ENCODE measurements at places on chromosomes 12 and 14.

GRCh38 chr12:131637986-131638385 is 72.9 kb upstream of the SFSWAP start:
- no peak for DNase-seq

- no peak for DNase-seq
Observed at GRCh38 chr12:15151161-15152091, 69.8 kb downstream of the RERG start.

- DNase-seq = no peak
Observed at GRCh38 chr12:62900686-62901272, 34.2 kb downstream of the PPM1H start.

DNA sequence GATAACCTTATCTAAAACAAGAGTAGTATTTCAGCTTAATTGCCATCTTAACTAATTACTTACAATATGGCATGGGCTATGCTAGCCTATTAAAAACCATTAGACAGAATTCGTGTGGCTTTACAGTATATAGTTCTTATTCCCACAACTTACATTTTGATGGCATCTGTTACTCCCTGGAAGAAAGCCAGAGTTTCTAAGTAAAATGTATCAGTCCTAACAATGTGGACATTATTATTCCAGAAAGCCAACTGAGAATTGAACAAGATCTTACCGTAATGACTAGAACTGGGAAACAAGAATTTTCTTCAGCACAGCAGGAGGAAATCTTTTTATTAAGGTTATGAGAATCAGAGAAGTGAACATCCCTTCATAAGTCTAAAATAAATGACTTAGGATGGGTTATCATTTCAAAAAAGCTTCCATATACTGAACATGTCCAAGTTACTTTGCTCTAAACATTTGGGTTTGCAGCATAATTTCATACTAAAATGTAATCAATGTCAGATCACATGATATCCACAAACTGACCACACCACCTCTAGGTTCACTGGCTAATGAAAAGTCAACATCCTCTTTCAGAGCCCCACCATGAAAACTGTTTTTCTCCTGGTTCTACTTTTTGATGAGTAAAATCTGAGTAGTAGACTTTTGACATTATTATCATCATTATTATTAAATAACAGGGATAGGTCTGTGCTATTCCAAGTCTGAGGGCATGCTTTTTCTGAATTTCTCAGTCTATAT is 179.7 kb downstream of the SSPN start:
- DNase-seq = no peak

DNA sequence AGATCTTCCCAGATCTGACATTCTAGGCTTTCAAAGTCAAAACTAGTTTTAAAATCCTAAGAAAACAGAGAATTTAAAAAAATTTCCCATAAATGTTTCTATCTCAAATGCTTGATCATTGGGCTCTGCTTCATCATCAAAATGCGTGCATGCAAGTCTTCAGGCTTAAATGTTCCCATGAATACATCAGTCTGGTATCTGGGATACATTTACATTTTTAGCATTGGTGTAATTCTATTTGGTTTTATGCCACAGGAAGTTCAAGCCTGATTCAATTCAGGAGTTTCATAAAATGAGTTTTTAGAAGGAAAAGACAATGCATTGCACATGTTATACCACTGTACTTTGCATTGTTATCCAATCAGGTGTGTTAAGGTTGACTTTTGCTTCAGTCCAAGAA is 336.4 kb downstream of the PCNX1 start:
- DNase-seq = no peak

GRCh38 chr12:115450710-115451109 is 766.7 kb upstream of the TBX3 start:
- DNase-seq = no peak

DNA sequence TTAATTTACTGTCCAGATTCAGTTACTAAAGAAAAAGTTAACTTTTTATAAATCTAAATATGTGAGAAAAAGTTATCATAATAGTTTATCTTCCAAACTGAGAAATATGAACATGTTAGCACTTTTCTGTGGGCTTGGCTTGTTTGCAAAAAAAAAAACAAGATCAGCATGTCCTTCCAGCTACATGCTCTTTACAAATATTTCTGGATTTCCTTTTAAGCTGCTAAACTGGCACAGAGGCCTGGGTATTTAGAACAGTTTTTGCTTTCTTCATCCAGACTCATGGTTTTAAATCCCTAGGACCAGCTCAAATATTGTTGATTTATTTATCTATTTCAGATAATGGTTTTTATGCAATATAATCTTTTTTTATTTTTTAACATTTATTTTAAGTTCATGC is 1444.5 kb upstream of the FLRT2 start:
- no peak for DNase-seq

DNA sequence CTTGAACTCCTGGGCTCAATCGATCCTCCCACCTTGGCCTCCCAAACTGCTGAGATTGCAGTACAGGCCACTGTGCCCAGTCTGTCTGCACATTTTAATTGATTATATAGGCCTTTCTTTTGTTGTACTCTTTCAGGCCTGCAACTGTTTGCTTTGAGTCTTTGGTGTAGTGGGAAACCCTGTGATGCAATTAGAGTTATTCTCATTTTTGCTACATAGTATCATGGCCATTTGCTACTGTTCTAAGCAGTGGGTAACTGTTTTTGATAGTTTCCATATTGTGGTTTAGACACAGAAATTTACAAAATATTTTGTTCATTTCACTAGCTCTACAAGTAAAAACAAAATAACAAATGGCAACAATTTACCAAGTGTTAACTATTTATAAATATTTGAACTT is 6.3 kb upstream of the TUBA1B start:
- no peak for DNase-seq

GRCh38 chr12:27534060-27534764 is 10.2 kb downstream of the PPFIBP1 start:
- DNase-seq = no peak

GRCh38 chr14:53927171-53927570 is 29.5 kb downstream of the BMP4 start:
- no peak for DNase-seq

DNA sequence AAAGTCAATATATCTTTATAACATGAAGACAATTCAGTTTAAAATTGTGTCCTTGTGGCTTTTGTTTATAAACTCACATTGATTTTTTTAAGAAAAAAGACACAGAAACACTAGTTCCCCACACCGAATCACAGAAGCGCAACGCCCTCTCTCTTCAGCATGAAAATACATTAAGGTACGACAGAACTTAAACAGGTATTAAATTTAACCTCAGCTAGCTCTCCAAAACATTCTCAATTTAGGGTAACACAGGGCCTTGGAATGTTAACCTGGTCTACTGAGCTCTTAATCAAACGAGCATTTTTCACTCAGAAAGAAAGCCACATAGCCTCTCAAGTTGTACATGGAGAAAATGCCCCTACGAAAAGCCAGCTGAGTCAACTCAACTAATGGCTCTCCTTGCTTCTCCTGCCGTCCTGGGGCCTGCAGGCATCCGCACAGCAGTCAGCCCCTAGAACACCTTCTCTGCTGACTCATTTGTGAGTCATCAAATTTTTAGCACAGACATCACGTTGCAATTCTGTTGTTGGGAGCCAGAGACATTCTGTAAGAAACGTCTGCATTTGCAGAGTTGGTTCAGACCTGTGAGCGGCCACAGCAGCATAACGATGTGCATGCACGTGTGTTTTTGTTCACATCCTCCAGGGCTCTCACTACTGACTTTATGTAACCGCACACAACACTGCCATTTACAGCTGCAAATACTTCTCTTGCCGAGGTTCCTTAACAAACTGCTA is 141.6 kb downstream of the ITPR2 start:
- DNase-seq = no peak

GRCh38 chr12:46388427-46389021 is 16.0 kb upstream of the SLC38A2 start:
- DNase-seq = no peak

DNA sequence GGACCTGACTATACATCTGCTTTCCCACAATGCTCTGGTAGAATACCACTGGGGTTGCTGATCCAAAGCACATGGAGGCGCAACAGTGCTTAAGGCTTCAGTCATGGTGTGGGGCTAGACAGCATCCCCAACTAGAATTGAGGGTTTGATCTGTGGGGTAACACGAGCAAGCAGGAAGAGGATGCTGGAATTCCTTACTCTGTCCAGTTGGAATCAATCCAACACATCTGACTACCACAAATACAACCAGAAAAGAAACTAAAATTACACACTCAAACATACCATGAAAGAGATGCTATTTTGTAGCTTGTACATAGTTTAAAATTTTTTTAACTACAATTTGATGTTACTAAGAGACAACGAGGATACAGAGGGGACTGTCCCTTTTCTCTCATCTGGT is 40.4 kb upstream of the GTF2A1 start:
- no peak for DNase-seq

GRCh38 chr12:57734591-57734990 is 4.0 kb downstream of the AGAP2 start:
- no peak for DNase-seq

- no peak for DNase-seq
Observed at GRCh38 chr12:71449373-71450070, 9.9 kb downstream of the LGR5 start.

GRCh38 chr12:112049351-112049750 is 36.1 kb downstream of the ERP29 start:
- no peak for DNase-seq

- no peak for DNase-seq
Observed at GRCh38 chr12:90102957-90103652, 394.5 kb upstream of the ATP2B1 start.

DNA sequence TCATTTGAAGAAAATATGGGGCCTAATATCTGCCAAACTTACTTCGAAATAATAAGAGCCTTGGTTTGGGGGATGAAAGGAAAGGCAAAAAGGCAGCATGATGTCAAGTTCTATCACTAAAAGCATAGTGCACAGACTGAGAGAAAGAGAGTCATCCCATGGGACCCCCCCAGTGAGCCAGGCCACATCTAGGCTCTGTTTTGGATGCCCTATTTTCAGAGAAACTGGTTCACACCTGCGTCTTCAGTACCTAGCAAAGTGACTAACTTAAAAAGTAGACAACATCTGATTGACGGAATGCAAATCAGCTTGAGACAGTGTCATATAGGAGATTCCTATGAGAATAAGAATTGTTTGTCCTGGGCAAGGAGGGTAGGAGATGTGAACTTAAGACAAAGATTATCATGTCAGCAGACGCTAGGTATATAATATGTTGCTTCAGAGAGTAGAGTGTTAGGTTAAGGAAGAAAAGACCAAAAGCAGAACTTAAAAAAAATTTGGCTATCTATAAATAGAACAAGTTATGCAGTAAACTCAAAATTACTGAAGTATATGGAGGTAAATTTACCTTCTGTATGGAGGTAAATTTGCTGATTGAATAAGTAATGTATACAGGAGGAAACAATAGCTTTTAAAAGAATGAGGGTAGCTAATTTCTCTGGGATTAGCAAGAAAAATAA is 148.2 kb downstream of the SLC41A2 start:
- DNase-seq = no peak

- DNase-seq = no peak
Observed at GRCh38 chr14:31930493-31931240, 146.4 kb upstream of the ARHGAP5 start.

- DNase-seq = no peak
Observed at GRCh38 chr12:93442411-93443340, 929 bp upstream of the UBE2N start.

DNA sequence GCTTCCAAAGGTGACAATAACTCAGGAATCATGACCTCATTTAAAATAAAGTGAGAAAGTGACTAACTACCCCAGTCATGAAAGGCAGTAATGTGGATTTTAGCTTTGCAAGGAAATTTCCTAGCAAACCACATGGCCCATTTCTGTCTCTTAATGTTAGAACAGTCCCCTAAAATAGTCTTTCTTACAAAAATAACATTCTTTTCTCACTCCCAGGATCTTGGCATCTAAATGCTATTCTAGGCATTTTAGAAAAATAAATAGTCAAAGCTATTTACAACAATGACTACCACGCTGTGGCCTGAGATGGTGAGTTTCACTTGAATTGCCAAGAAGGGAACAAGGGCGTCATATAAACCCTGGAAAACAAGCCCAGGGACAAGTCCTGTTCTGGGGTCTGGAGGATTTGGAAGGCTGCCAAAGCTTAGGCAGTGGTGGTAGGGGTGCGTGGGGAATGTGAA is 101.2 kb upstream of the CCDC175 start:
- DNase-seq = no peak

GRCh38 chr12:123427036-123427769 is 9.3 kb downstream of the RILPL2 start:
- no peak for DNase-seq

GRCh38 chr14:26344596-26344995 is 253.2 kb downstream of the NOVA1 start:
- DNase-seq = no peak

GRCh38 chr12:47088021-47088944 is 8.5 kb upstream of the AMIGO2 start:
- no peak for DNase-seq

GRCh38 chr14:55254581-55254980 is 16.6 kb upstream of the FBXO34 start:
- no peak for DNase-seq

- DNase-seq = no peak
Observed at GRCh38 chr12:25701290-25701689, 148.2 kb upstream of the LMNTD1 start.

- DNase-seq = no peak
Observed at GRCh38 chr14:32744811-32745445, 193.8 kb upstream of the NPAS3 start.

- no peak for DNase-seq
Observed at GRCh38 chr12:95248604-95249360, 31.2 kb downstream of the VEZT start.

GRCh38 chr14:68800953-68801352 is 8.1 kb upstream of the ZFP36L1 start:
- DNase-seq = no peak

GRCh38 chr14:25055992-25056687 is 6.2 kb upstream of the STXBP6 start:
- DNase-seq = no peak

DNA sequence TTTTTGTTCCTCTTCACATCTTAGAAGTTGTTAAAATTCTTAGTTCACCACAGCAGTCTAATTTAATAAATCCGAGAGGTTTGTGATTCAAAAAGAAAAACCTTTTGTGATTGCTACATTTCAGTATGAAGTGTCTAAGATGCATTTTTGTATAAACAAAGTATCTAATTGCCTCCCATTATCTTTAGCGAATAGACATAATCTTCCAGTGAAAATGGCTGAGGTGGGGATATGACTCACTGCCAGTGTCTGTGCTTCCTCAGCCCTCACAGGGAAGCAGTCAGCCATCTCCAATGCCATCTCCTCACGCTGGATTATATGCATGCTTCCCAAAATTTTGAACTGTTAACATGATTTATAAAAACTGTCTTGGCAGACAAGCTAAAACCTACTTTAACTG is 7.6 kb downstream of the GCH1 start:
- no peak for DNase-seq

GRCh38 chr12:113860950-113861349 is 105.2 kb downstream of the RBM19 start:
- DNase-seq = no peak

GRCh38 chr12:46210873-46211439 is 57.9 kb downstream of the SLC38A1 start:
- no peak for DNase-seq
